ENCODE measurements at places on chromosomes 7 and 10.

GRCh38 chr7:77205706-77206105 is 6.1 kb upstream of the FGL2 start:
- no peak for DNase-seq

- no peak for DNase-seq
Observed at GRCh38 chr7:46315891-46316290, 394.8 kb upstream of the IGFBP3 start.

GRCh38 chr10:30813872-30814481 is 184.4 kb upstream of the LYZL2 start:
- peak; percentile 96 for DNase-seq

- no peak for DNase-seq
Observed at GRCh38 chr10:122077311-122077875, 88.4 kb downstream of the TACC2 start.

- DNase-seq, result peak; percentile 99
Observed at GRCh38 chr7:88254721-88255424, 35.0 kb upstream of the SRI start.

GRCh38 chr10:132172091-132173066 is 14.4 kb upstream of the DPYSL4 start:
- DNase-seq, result no peak

DNA sequence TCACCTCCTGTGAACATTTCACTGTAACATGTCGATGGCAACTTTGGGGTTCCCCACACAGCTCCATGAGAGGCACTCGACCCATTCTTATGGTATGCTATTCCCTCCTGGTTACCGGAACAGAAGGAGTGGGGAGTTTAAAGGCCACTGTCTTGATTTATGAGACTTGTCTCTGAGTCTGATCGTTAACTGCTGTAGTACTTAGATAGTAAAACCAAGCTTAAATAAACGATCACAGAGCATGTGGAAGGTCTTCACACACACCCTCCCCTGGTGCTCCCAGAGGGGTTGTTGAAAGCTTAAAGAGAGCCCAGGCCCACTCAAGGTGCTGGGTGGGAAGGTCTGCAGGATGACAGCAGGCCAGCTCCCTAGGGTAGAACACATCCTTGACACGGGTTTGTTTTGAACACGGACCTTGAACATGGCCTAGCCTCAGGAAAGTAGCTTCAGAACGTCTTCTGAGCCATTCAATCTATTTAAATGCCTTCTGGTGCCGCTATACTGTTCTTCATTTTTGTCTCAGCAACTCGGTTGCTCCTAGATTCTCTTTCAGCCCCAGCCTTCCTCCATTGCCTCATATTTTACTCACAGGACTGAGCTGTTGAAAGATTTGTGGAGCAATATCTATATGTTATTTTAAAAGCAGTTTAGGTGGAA is 335.3 kb downstream of the FGFR2 start:
- DNase-seq, result no peak

DNA sequence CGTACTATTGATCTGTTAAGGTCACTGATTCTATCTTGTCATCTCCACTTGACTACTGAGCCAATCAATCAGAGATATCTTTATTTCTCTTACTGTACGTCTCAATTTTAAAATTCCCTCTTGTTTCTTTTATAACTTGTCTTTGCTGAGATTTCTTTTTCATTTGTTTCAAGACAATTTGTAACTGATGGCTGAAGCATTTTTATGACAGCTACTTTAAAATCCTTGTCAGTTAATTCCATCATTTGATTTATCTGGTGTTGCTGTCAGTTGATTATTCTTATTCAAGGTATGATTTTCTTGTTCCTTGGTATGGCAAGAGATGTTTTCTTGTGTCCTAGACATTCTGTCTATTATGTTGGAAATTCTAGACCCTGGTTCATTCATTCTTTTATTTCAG is 76.6 kb downstream of the TYW1B start:
- DNase-seq, result no peak

GRCh38 chr7:47236480-47237129 is 345.3 kb downstream of the TNS3 start:
- DNase-seq, result no peak

DNA sequence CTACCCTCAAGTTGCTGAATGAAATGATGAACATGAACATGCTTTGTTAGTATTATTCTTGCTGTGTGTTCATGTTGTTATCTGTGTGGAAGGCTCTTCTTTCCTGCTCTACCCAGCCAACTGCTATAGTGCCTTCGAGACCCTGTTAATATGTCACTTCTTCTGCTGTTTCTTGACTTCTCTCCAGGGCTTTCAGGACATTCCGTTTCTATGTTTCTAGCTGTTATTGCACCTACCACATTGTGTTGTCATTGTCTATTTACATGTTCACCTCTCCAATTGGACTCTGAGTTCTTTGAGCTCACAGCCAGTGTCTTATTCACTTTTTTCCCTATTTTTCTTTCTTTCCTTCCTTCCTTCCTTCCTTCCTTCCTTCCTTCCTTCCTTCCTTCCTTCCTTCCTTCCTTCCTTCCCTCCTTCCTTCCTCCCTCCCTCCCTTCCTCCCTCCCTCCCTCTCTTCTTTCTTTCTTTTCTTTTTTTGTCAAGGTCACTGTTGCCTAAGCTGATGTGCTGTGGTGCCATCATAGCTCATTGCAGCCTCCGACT is 40.4 kb downstream of the BAMBI start:
- no peak for DNase-seq

DNA sequence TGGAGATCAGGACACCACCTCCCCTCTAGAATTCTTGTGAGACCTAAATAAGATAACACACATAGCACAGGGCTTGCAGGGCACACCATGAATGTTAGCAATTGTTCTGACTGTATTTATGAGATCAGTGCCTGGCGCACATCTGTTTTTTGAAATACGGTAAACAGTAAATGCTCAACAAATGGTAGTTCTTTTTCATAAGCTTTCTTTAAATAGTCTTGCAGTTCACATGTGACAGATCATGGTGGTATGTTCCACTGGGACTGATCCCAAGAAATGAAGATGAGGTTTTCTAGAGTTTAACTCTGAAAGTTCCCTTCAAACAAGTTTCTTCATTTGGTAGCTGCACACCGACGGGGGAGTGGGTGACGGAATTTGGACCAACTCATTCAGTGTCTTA is 34.8 kb downstream of the CREB5 start:
- no peak for DNase-seq

GRCh38 chr7:112266595-112267270 is 60.2 kb downstream of the ZNF277 start:
- DNase-seq, result peak; percentile 46

DNA sequence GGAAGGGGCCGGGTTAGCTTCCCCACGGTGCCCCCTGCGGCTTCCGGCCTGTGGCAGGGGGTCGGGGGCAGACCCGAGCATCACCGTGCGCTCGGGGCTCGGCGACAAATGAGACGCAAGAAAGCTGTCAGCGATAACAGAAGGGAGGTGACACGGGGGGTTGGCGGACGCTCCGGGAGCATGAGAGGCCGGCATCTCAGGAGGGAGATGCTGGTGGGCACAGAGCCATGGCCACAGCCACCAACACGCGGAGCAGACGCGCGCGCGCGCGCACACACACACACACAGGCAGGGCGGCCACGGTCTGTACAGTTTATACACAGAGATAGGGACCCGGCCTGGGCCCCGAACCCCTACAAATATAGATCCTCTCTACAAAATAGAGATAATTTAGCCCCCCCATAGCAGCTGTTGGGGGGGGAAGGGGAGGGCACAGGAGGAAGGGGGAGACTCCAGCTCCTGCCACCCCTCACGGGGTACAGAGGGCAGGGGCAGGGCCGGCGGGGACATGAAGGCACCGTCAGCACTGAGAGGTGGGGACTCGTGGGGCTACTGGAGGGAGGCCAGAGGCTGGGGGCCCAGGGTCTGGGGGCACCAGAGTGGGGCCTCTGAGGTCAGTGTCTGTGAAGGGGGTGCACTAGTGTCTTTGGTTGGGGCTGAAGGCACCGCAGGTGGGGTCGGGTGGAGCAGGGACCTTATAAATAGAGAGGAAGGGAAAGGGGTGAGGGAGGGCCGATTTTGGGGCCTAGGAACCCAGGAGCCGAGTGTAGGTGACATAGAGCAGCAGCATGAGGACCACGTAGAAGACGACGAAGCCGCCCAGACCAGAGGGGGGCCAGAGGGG is 884 bp upstream of the SAP25 start:
- no peak for DNase-seq

DNA sequence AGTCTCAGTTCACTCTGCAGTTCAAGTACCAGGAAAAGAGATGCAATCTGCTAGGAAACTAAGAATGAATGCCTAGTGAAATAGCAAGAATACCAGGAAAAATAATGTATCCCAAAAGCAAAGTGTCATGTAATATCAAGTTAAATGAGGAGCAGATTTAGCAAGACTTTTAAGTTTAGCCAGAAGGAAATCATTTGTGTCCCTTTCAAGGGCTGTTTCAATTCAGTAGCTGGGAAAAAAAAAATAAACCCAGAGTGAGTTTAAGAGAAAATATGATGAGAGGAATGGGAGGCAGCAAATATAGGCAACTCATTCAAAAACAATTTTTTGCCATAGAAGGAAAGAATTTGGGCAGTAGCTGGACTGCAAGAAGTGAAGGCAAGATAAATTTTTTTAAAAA is 135.8 kb downstream of the DGKB start:
- DNase-seq, result no peak

DNA sequence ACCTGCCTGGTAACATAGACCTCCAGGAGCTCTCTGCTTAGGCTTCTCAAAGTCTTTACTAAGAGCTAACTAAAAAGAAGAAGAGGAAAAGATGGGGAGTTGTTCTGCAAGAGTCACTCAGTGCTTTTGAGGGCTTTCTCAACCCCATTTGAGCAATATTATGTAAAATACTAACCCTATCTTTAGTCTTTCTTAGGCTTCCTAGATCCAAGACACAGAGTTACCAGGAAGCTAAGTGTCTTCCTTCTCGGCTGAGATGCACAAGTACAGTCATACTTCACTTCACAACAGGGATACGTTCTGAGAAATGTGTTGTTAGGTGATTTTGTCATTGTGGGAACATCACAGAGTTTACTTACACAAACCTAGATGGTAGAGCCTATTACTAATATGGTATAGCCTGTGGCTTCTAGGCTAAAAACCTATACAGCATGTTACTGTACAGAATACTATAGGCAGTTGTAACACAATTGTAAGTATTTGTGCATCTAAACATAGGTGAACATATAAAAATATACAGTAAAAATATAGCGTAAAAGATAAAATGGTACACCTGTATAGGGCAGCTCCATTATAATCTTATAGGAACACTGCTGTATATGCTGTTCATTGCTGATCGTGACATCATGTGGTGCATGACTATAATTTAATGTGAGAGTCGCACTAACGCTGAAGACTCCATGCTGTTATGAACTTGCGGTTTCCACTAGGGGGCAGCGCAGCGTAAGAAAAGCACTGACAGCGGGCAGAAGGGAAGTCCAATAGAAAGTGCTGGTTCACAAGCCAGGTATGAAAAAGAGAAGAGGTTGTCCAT is 16.3 kb downstream of the ANKRD22 start:
- peak; percentile 77 for DNase-seq

- DNase-seq, result no peak
Observed at GRCh38 chr7:155925682-155926081, 113.4 kb upstream of the SHH start.

- no peak for DNase-seq
Observed at GRCh38 chr10:88415533-88416130, 167.5 kb downstream of the RNLS start.

- DNase-seq, result no peak
Observed at GRCh38 chr10:73734028-73734720, 10.0 kb upstream of the SEC24C start.

DNA sequence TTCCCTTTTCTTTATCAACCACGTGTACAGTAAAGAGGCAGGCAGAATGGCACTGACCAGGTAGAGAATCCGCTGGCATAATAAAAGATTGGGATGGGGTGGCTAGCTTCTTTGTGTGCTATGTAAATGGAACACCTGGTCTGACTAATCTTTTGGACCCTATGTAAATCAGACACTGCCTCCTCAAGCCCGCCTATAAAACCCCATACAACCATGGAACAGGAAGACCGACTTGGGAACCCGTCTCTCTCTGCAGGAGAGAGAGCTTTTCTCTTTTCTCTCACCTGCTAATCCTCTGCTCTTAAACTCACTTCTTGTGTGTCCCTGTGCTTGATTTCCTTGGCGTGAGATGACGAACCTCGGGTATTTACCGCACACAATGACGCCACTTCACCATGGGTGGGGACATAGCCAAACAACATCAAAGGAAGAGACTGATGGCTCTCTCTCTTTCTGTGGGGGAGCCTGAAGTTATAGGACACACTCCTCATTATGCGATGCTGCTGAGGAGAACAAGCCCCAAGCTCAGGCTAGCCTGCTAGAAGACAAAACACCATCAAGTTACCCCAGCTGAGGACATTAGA is 94.2 kb downstream of the ARL5B start:
- DNase-seq, result no peak

DNA sequence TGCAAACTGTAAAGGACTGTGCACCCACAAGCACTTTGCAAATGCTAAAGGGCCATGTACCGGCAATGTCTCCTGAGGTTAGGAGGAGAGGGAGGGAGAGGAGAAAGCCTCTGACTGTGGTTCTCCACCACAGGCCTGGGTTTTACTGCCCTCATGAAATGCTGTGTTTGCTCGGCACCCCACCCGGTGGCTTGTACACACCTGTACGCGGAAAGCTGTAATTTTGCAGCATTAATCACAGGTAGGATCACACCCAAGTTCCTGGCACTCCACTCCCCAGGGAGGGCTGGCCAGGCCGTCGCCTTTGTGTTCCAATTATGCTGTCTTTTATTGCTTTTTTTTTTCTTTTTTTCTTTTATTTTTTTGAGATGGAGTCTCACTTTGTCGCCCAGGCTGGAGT is 78.5 kb upstream of the MYL10 start:
- no peak for DNase-seq

- no peak for DNase-seq
Observed at GRCh38 chr7:30862995-30863705, 48.5 kb upstream of the AQP1 start.

DNA sequence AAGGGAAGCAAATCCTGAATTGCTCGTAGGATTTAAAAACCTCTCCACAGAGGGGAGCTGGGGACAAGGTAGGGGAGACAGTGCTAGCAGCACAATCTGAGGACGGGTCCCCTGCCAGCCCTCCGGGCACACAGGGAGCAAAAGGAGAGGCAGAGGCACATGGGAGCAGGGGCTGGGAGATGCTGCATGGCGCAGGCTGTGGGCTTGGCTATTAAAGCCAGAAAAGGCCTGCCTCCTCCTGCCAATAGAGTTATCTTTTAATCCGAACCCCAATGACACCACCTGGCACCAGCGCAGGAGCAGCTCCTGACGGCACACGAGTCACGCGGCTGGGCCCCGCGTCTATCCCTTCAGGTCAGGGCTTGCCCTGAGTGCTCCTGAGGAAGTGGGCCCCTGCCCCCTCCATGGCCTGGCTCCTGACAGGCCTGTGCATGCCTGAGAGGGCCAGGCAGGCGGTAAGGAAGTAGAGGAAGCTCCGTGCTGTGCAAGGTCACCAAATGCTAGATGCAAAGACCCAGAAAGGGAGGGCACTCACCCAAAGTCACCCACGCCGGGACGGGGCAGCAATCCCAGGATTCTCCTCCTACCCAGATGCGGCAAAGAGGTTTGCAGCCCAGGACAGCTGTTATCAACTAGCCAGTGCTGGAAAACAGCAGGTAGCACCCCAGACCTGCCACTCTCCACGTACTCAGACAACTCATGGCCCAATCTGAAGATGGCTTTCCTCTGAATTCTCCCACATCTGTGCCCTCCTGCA is 28.1 kb downstream of the DLG5 start:
- no peak for DNase-seq

GRCh38 chr10:115871855-115872254 is 401.2 kb downstream of the GFRA1 start:
- DNase-seq, result no peak

- no peak for DNase-seq
Observed at GRCh38 chr10:99119258-99119748, 116.3 kb downstream of the HPSE2 start.

- DNase-seq, result no peak
Observed at GRCh38 chr7:37462138-37462537, 13.5 kb upstream of the ELMO1 start.
